Ureter (tissue), 1 donor: ENCODE measurements at places on chromosomes 1 and 21.

- no peak for DNase-seq
Observed at GRCh38 chr1:245131026-245131393, 23.8 kb upstream of the KIF26B start.

GRCh38 chr1:64482720-64483119 lies 12.8 kb downstream of the CACHD1 start:
- DNase-seq: no peak

GRCh38 chr1:91523482-91523881 lies 22.8 kb downstream of the CDC7 start:
- no peak for DNase-seq

GRCh38 chr1:213934649-213935048 lies 53.1 kb upstream of the PROX1 start:
- DNase-seq: peak; percentile 54
